ENCODE measurements at places on chromosomes 6 and 20.

DNA sequence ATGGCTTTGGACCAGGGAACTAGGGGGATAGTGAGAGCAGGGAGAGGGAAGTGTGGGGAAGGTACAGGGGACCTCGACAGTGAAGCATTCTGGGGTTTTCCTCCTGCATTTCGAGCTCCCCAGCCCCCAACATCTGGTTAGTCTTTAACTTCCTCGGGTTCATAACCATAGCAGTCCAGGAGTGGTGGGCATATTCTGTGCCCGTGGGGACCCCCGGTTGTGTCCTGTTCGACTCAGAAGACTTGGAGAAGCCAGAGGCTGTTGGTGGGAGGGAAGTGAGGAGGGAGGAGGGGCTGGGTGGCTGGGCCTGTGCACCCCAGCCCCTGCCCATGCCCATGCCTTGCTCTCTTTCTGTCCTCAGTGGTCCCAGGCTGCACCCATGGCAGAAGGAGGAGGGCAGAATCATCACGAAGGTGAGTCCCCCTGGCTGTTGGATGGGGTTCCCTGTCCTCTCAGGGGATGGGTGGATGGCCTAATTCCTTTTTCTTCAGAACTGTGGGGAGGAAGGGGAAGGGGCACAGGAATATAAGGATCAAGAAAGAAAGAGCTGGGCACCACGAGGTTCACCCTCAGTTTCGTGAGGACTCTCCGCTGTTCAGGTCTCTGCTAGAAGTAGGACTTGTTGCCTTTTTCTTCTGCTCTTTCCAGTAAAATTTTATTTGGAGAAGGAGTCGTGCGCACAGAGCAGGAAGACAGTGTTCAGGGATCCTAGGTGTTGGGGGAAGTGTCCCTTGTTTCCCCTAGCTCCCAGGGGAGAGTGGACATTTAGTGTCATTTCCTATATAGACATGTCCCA, 4.2 kb downstream of the VEGFA start:
- DNase-seq = no peak

DNA sequence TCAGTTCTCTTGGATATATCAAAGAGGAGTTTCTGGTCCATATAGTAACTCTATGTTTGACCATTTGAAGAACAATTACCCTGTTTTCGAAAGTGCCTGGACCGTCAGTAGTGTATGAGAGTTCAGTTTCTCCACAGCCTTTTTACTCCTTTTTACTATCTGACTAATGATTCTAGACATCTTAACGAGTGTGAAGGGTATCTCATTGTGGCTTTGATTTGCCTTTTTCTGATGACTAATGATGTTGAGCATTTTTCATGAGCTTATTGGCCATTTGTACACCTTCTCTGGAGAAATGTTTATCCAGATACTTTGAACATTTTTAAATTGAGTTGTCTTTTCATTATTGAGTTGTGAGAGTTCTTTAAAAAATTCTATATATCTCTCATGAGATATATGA, 114.9 kb upstream of the ATXN1 start:
- DNase-seq = no peak

- no peak for DNase-seq
Measured at GRCh38 chr6:13557841-13558240, 16.6 kb upstream of the SIRT5 start.

- peak; percentile 56 for DNase-seq
Measured at GRCh38 chr6:117976030-117976651, 69.1 kb downstream of the SLC35F1 start.

DNA sequence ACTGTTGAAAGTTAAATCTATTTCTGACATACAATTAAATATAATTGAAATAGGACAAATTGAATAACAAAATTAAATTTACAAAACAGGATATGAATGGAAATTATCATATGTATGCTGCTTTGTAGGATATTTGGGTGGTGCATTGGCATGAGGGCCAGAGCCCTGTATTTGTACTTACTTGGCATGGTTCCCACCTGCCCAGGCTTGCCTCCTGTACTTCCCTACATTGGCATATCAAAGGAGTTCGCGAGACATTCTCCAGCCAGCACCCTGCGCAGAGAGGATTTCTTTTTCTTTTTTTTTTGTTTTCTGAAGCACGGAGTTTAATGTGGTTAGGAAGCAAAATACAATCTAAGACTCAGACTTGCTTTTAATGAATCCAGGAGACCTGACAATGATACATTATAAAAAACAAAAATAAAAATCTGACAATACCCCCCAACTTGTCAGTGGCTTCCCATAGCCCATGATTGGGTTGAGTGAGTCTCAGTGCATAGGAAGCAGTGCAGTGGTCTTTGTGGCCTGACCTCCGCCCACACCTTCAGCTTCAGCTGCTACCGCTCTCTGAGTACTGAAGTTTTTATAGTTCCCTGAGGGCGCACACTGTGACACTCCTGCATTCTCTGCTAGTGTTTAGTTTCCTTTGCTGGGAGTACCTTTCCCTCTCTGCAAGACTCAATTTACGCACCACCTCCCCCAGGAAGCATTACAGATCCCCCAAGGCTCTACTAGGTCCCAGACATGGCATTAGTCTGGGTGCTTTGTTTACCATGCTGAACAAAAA, 440.8 kb downstream of the UTRN start:
- DNase-seq = no peak

DNA sequence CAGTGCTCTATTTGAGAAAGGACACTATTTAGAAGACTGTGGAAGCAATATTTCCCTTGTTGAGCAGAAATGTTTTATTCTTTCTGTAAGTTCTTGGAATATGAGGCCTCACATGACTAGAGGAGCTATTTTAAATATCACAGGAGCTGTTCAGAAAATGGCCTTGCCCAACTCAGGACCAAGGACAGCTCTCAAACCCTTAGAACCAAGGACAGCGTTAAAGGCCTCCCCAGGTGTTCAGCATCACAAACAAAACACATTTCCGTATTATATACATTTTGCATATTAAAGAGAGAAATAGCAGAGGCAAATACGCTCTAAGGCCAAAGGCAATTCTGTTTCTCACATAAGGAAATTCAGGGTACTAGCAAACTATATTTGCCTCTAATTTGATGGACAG, 631.4 kb downstream of the CDH26 start:
- peak; percentile 8 for DNase-seq

GRCh38 chr6:164507206-164507940, 802.0 kb downstream of the C6orf118 start:
- DNase-seq = no peak

GRCh38 chr6:44305200-44305725, 7.9 kb downstream of the AARS2 start:
- no peak for DNase-seq

GRCh38 chr6:31614075-31614619, 887 bp upstream of the AIF1 start:
- no peak for DNase-seq

DNA sequence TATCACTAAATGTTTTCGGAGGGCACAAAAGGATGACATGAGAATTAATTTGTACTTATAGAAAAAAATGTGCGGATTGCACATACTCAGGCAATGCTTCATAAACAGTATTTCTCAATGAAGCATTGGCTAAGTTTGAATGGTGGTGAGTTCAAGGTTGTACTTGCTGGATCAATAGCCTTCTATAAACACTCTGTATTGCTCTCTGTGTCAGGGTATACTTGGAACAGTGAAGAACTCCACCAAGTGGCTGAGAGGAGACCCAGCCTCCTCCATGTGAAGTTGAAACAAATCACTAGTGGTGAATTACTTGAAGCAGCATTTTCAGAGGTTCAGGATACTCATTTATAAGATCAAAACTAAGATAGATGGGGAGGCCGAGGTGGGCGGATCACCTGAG, 360.6 kb downstream of the RIMS1 start:
- DNase-seq = no peak

GRCh38 chr6:11970114-11970513, 42.0 kb upstream of the HIVEP1 start:
- DNase-seq = no peak

- DNase-seq = peak; percentile 46
Measured at GRCh38 chr6:139378882-139379341, 4.5 kb upstream of the CITED2 start.

GRCh38 chr6:41373919-41374617, 38.7 kb downstream of the NCR2 start:
- no peak for DNase-seq

- no peak for DNase-seq
Measured at GRCh38 chr20:42613076-42613475, 576.6 kb downstream of the PTPRT start.

All from fibroblast of mammary gland (primary cell).